ENCODE measurements at places on chromosomes 6 and 20.

DNA sequence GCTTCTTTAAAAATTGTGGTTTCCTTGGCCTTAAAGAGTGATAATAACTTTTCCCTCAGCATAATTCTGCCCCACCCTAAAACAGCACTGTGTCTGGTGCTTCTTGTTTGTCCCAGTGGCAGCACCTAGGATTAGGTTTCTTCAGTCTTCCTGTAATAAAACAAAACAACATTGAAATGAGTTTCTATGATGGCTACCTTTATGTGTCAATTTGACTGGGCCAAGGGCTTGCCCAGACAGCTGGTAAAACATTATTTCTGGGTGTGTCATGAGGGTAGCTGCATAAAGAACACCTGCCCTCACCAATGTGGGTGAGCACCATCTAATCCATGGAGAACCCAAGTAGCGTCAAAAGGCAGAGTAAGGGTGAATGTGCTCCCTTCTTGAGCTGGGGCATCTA is 117.8 kb downstream of the QRSL1 start:
- DNase-seq, result no peak

DNA sequence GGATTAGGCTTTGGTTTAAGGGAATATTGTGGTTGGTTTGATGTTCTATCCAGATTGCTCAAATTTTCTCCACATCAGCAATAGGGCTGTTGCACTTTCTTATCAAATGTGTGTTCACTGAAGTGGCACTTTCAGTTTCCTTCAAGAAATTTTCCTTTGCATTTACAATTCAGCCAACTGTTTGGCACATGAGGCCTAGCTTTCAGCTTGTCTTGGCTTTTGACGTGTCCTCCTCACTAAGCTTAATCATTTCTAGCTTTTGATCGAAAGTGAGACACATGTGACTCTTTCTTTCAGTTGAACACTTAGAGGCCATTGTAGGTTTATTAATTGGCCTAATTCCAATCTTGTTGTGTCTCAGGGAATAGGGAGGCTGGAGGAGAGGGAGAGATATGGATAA is 104.8 kb downstream of the FLRT3 start:
- DNase-seq, result no peak

DNA sequence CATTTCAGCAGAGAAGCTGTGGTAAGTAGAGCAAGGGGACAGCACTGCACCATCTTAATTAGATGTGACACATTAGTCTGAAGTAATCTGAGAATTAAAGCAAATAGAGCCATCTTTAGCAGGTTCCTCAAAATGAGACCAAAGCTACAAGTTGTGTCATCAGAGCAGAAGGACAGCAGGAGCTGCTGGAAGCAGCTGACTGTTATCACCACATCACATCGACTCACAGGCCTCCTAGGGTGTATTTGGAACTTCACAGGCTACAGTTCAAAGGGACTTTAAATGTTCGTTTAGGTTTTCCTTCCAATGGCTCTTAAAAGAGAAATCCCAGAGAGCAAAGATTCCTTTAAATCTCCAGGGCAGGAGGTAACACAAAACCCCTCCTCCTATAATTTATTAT is 69.5 kb downstream of the LCA5 start:
- no peak for DNase-seq

GRCh38 chr6:84908304-84908904 is 144.0 kb upstream of the TBX18 start:
- DNase-seq, result no peak

DNA sequence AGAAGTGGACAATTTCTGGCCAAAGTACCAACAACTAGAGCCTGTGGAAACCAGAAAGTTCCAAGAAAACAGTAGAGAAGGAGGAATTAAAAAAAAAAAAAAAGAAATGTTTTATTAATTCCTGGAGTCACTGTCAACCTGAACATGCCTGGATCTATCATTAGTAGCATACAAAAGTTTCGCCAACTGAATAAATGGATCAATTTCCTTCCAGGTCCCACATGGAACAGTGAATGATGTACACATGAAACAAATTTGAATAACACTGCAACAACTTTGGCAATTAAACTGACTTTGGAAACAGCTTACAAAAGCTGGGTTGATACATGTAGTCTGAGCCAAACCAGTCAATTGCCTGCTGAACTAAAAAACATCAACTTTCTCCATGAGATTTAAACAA is 90.0 kb upstream of the HMGCLL1 start:
- no peak for DNase-seq

DNA sequence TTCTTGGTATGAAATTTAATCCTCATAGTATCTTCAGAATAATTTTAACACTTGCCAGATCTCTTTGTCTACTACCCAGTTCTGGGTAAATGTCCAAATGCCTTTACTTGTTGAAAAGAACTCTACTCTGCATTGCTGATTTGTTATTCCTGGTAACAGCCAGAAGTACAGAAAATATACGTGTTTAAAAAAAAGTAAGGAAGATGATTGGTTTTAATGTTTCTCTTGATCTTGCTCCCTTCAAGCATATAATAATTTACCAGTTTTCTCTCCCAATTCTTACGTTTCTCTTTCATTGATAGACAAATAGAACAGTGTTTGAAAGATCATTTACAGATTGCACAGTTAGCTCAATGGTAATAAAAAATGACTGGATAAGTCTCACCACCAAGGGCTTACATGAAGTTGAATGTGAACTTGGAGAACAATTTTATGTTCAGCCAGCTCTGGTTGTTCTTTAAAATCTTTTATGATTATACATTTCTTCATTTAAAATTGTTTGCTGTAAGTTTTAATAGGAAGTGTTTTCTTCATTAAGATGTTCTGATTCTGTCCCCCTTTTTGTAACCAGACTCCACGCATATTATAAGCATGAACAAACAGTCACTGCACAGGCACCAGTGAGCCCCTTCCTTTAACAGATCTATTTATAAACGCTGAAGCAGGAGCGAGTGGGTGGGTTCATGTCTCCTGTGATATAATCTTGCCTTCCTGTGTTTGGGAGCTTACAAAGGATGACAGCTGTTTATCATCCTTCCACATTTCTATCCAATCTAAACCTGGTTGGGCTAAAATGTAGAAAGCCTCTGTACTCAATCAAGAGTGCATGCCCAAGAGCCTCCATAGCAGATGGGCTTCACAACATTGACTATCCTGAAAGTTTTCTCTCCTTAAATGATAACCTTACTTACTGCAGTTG is 299.5 kb downstream of the PRL start:
- no peak for DNase-seq

GRCh38 chr6:158928068-158928467 is 71.9 kb downstream of the RSPH3 start:
- DNase-seq, result no peak

- DNase-seq, result no peak
These were observed 61.1 kb downstream of the TMEM170B start for GRCh38 chr6:11598687-11599086.

DNA sequence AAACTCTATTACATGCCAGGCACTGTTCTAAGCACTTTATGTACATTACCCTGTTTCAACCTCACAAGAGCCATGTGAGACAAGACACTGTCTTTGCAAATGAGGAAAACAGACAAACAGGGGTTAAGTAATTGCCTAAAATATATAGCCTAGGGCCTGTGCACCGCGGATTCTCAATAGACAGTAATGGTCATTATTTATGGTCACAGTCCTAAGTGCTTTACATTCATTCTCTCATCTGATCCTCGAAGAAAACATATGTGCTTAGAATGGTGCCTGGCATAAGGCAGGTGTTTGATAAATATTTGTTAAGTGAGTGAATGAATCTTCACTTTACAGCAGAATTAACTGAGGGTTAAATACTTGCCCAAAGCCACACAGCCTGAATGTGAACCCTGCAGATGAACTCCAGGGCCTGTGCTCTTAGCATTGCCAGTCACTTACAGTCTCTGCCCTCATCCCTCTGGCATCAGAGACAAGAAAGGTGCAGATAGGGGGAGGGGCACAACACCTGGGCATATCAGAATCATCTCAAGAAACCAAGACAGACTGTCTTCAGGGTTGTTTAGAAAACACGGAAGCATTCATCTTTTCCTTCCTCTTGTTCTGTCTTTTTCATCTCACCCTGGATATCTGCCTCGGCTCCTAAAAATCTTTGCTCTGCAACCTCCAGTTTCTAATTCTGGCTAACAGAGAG is 92.8 kb upstream of the SASH1 start:
- DNase-seq, result no peak

DNA sequence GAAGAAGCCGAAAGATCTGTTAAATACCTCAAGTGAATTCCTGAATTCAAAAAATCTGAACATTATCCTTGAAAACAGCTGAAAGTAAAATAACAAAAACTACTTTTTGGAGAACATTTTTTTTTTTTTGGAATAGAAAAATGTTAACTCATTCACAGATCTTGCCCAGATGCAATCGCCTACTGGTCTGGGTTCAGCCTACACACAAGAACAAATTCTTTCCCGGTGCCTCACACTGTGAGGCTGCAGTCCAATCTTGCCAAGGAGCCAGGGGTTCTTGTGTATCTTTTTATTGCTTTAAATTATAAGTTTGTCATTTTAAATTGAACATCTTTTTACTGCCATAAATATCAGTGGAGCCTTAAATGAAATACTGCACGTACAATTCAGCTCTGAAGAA is 41.2 kb upstream of the TMEM200A start:
- no peak for DNase-seq

DNA sequence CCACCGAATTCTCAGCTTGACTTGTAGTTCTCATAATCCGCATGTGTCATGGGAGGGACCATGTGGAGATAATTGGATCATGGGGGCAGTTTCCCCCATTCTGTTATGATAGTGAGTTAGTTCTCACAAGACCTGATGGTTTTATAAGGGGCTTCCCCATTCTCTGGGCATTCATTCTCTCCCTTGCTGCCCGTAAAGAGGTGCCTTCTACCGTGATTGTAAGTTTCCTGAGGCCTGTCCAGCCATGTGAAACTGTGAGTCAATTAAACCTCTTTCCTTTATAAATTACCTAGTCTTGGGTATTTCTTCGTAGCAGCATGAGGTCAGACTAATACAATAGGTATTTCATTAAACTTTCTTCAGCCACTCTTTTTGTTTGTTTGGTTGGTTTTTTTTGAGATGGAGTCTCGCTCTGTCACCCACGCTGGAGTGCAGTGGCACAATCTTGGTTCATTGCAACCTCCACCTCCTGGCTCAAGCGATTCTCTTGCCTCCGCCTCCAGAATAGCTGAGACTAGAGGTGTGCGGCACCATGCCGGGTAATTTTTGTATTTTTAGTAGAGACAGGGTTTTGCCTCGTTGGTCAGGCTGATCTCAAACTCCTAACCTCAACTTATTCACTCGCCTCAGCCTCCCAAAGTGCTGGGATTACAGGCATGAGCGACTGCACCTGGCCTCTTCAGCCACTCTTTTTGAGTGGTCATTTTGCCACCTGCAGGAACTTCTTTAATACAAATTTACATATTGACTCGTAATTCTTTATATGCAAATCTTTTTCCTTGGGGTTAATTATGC is 36.3 kb downstream of the GSTA2 start:
- DNase-seq, result no peak

GRCh38 chr6:149458806-149459205 is 26.0 kb downstream of the ZC3H12D start:
- DNase-seq, result no peak

- no peak for DNase-seq
These were observed 141.6 kb downstream of the DHX35 start for GRCh38 chr20:39103732-39104131.

GRCh38 chr6:159068904-159069578 is 24.2 kb upstream of the TAGAP start:
- no peak for DNase-seq

DNA sequence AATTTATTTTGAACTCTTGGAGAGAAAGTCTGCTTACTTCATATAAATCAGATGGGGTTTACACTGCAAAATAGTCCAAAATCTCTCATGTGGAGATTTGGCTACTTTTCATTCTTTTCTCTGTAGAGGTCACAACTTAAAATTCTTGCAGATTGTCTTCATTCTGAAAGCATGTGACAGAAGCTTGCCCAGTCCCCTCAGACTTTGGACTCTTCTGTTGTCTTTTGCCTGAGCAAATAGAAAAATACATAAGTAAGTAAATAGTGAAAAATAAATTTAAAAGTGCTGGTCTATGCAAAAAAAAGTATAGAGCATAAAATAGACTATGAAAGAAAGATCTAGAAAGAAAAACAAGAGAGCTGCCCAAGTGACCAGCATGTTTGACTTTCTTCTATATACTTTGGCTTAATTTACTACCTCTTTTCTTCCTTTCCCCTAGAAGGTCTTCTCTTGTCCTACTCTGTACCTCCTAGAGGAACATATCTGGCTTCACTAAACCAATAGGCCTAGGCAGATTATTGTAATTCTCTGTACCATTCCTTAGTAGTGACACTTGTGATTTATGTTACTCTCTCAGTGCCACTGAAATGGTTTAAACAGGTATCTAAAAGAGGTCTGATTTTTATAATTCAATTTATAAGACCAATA is 260.9 kb downstream of the TENT5A start:
- no peak for DNase-seq

DNA sequence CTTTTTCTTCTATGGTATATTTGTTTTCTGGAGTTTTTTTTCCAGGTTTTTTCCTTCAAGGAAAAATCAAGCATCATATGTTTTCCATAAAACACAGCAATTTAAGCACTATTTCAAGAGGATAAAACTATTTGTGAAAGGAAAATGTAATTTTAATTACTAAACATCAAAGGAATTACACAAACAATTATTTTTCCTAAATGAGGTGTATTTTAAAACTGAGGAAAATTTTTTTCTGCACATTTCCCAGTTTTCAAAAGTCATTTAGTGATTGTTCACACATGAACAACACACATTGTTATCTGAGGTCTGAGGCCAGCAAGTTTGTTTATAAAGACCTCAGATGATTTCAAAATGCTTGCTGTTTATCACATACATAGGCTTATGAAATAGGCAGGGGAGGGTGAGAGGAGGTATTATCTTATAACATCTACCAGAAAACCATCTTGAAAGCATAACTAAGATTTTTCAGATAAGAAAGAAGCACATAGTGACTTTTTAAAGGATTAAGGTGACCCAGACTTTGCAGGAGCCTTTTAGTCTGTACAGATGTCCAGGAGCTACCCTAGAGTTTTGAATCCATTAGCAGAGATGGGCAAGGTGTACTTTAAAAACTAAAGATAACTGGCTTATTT is 381.6 kb downstream of the GJA1 start:
- DNase-seq, result no peak

GRCh38 chr6:51339108-51339507 is 520.4 kb downstream of the TFAP2B start:
- no peak for DNase-seq

DNA sequence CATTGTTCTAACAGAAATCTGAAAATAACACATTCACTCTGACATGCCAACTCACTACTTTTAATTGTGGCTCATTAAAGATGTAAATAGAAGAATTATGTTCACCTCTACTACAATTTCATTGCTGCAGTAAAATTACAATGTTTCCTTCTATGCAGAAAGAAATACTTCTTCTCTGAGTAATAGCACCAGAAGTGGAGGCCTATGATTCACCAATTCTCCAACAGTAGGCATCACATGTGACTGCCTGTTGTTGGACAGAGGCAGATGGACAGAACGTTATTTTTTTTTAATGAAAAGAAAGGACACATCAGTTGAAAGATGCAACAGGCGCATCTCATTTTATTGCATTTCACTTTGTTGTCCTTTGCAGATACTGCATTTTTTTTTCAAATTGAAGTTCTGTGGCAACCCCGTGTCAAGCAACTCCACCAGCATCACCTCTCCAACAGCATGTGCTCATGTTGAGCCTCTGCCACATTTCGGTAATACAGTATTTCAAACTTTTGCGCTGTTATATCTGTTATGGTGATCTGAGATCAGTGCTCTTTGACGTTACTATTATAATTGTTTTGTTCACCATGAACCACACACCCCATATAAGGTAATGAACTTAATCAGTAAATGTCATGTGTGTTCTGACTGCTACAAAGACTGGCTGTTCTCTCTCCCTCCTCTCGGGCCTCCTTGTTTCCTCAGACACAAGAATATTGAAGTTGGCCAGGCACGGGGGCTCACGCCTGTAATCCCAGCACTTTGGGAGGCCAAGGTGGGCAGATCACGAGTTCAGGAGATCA is 121.4 kb downstream of the ATXN1 start:
- DNase-seq, result no peak

Data from stimulated activated CD8-positive, alpha-beta memory T cell treated with anti-CD3 and anti-CD28 coated beads, Interleukin-7, amount 100 ng/mL, for 1 hour (primary cell).